Activated CD4-positive, alpha-beta T cell treated with anti-CD3 and anti-CD28 coated beads, Interleukin-2, amount 50 U/mL, for 16 hours (primary cell): ENCODE measurements at places on chromosomes 11 and 22.

- DNase-seq: no peak
These were observed 780 bp upstream of the ALDH3B2 start for GRCh38 chr11:67675058-67675747.

- no peak for DNase-seq
These were observed 307.6 kb downstream of the CTTN start for GRCh38 chr11:70705930-70706329.

- DNase-seq: no peak
These were observed 83.5 kb downstream of the ACER3 start for GRCh38 chr11:76944225-76944624.

DNA sequence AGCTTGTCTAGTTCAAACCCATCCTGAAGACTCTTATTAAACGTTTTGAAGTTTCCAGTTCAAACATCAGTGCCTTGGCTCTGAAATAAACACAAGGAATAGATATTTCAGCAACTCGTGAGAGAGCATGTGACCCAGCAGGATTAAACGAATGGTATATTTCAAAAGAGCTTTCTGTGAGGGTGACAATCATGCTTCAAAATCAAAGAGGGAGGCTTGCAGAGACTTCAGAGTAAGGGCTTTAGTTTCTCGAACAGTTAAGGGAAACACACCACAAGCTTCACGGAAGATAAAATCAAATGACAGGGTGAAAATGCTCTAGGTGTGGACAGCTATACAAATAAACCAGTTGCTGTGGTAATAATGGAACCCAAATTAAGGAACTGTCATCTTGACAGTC lies 1.4 kb downstream of the HPS4 start:
- no peak for DNase-seq

- no peak for DNase-seq
These were observed 17.8 kb downstream of the PRRG4 start for GRCh38 chr11:32847511-32847910.

DNA sequence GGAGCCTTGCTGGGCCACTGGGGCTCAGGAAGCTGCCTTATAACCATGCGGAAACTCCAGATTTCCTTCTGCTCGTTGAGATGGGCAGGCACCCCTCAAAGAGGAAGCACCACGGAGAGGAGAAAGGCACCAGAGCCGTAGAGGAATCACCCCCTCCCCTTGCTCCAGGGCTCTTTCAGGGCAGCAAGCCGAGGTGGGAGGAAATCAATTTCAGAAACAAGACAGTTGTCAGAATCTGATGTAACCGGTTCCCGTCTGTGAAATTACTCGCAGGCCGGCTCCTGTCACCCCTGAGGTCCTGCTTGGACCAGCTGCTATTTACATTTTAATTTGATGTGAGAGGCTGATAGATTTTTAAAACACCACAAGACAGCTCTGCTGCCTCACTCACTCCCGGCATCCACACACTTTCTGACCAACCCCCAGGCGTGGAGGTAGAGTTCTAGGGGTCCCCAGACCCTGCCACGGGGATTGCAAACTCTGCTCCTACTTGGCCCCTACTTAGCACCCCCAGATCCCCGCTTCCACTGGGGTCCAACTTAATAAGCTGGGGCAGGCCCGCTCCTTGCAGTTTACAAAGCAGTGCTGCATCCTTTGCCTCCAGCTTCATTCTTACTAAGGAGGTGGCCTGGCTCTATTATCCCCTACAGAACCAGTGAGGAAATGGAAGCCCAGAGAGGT lies 162.5 kb downstream of the CEP164 start:
- DNase-seq: no peak

GRCh38 chr11:116110802-116111201 lies 606.6 kb upstream of the CADM1 start:
- no peak for DNase-seq

DNA sequence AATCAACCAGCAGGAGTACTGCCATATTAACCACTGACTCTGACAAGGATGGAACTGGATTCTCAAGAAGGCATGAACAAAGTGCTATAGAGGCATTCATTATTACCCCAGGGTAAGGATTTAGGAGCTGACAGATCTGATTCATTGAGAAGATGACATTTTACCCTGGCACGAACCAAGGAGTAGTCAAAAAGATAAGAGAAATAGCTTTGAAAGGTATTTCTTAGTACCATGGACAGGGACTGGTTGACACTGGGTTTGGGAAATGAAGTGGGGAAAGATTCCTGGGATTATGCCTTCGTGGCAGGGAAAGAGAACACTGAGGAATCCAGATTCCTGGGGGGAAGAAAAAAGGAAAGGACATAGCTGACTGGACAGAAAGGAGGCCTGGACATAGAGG lies 5.1 kb upstream of the SAAL1 start:
- DNase-seq: no peak

DNA sequence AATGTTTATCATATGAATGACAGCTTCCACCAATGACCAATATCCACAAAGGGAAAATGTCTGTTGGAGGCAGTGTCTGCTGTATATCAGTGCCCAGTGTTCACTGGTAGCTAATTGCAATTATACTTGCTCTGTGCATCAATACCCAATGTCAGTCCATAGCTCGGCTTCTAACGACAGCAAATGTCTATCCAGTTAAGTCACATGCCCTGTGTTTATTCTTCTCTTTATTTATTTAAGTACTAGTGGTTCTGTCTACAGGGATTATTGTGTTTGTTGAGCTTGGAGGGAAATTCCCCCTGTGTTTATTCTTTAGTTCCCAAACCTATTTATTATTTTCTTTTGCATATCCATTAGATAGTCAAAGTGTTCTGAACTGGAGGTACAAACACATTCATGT lies 18.6 kb downstream of the TSKU start:
- DNase-seq: no peak

- DNase-seq: no peak
These were observed 60.9 kb upstream of the SYN3 start for GRCh38 chr22:33119044-33119443.

DNA sequence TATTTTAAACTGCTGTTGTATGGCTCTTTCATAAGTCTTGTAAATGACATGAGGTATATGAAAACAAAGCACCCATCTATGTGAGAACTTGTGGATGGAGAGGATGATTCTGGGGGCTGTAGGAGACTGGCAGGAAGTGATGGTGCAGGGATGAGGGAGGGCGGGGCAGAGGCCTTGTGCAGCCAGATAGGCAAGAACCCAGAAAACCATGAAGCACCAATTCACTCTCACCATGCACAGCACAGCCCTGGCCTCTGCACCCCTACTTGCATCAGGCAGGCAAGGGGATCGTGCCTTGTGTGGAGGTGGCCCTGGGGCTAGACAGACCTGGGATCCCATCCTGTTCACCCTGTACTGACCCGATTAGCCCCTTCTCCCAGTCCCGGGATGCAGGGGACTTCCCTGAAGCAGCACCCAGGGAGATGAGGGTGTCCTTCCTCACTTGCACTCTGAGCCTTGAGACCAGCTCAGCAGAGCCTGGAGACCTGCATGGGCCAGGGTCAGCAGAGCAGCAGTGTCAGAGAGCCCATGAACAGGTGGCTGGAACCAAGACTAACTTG lies 85.5 kb downstream of the MORC2 start:
- no peak for DNase-seq

GRCh38 chr11:69357458-69358397 lies 63.8 kb downstream of the MYEOV start:
- DNase-seq: no peak

DNA sequence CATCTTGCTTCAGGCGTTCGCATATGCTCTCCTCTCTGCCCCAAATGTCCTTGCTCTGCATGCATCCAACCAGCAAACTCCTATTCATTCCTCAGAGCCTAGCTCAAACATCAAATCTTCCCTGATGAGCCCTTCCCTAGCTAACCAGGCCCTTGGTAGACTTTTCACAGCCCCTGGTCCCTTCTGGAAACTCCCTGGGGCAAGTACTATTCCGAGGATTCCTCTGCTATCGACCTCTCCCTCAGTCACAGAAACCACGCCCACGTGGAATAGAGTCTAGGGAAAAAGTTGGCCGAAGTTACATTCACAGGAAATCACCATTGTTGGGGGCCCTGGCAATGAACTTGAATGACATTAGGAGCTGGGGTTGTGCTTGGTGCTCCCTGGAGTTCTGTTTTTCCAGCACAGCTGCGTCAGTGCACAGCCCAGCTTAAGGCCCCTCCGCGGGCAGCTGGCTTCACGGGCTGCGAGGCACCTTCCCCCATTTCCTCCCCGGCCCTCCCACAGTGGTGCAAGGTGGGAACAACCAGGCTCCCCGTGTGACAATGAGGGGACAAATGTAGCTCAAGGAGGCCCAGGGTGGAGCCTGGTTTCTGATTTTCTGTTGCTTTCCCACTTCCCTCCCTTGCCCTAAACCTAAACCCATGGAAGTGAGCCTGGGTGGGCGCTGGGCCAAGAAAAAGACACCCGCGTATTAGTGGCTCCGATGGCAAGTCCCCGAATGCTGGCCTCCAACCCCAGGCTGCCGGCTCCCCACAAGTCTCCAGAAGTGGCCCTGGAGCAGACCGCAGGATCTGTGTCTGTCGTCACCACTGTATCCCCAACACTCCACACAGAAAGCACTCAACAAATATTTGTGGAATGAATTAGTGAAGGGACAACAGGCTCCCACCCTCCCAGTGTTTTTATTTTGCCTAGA lies 4.3 kb upstream of the ATP5MGL start:
- no peak for DNase-seq

GRCh38 chr11:43573233-43573632 lies 107.3 kb upstream of the HSD17B12 start:
- DNase-seq: peak; percentile 29

DNA sequence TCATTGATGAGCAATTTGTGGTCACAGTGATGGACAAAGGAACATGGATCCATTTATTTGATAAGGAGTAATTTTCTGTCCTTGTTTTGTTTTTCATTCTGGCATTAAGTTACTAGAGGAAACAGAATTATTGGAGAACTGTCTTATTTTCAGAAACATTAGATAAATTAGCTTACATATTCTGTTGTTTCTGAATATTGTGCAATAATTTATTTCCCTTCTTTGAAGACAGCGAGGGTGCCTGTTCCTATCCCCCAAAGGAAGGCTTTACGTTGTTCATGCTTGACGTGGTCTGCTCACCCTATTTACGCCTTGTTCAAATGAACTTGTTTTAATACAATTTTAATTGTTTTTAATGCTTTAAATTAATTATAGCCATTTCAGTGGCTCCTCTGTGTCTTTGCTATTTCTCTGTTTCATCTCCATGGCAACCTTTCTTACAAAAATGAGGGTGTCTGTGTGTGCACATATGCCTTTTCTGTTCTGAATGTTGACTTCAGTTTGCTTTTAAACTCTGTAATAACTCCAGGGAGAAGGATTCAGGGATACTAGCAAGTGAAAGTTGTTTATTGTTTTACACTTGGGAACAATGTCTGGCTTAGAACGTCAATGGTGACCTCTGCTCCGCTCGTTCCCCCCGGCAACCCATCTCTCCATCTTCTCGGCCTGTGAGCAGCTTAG lies 138.3 kb upstream of the PLET1 start:
- no peak for DNase-seq

DNA sequence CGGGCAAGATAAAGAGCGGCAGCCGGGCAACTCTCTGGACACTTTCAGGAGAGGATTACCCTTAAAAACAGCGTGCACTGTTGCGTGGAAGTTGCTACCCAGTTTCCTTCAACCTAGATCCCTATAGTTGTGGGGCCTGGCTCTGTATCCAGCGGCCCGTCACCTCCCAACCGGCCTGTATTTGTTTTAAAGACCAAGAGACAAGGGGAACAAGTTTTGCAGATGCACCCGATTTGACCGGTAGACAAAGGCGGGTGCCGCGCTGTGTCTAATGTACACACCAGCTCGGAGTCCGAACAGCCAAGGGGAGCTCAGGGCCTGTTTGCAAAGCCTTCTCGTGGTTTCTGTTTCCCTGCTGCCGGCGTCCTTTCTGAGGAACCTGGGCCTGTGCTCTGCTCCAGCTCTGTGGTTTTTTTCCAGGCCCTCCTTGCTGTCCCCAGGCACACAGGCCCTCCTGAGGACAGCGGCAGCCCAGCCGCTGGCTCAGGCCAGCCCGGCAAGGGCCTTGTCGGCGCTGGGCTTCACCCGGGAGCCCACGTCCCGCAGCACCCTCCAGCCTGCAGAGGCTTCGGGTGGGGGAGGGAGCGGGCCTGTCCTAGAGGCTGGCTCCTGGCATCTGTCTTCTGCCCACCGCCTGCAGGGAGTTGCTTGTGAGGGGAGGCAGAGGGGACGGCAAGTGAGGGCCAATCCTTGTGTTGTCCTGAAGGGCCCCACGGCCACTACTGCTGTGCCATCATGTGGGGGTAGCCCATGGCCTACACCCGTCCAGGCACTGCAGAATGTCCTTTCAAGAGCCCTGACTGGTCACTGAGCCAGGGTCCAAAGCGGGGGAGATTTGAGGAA lies 1.4 kb downstream of the TBX1 start:
- DNase-seq: no peak

- no peak for DNase-seq
These were observed 156.9 kb downstream of the FEZ1 start for GRCh38 chr11:125338886-125339811.

DNA sequence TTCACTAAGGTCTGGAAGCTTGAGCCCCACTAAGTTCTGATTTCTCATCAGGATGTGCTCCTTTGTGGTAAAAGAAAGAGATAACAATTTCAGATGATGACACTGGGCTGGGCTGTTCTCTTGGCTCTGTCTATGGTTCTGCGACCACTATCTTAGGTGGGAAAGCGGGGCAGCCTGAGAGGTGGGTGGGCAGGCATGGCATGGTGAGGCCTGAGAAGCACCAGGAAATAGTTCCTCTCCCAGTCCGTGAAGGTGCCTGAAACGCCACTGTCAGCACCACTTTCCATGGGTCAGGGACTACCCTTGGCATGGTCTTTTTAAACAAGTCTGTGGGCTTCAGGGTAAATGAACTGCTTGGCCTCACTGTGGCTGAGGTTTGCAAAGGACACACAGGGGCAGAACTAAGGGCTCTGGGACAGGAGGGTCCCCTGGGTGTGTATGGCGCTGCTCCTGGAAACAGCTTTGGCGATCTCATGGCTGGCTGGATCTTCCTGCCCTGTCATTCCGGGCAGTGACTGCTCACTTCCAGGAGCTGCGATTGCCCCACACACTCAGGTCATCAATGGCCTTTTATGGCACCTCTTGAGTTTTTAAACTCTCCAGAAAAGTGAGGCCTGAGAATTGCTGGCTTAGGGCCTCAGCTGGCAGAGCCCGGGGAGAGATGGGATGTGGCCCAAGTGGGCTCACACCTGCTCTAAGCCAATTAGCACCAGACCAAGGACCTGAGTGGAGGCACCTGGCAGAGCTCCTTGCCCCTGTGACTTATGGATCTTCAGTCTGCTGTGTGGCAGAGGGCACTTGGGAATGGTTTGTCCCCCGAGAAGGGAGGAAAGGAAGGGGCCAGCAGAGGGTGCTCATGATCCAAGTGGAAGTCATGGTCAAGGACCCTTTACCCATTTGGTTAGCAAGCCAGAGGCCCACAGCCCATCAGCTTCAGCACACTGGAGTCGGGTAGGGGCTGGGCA lies 55.6 kb upstream of the LYVE1 start:
- DNase-seq: no peak
